ENCODE measurements at places on chromosomes 2 and 18. TPM values are rescaled to one million over a fixed set of nuclear protein-coding genes. Genes with fewer than 3 reads are reported as not detected.

DNA sequence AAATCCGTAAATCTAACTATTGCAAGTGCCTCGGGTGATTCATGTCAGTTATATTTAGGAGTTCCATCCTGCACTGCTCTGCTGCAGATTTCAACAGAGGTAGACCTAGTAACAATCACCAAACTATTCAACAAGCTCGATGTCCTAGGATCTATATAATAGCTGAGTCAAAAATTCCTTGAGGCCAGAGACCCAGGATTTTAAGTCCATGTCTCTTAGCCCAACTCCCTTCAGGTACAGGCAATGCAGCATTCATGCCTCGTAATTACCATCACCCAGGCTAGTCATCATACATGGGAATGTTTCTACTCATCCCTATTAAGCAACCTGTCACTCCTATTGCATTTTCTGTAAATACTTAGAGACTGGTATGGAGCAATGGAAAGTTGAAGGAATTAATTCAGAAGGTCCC lies 729 bp downstream of the TM4SF20 start:
- H3K4me3 ChIP-seq = no peak overlapping the region
- no peaks in the 10 kb centered on the region for H3K27me3 ChIP-seq
- no peaks in the 10 kb centered on the region for H3K36me3 ChIP-seq
- no peak for DNase-seq
- peaks cover 4% of the 10 kb centered on the region for H3K4me1 ChIP-seq
- H3K27ac ChIP-seq = no peak overlapping the region

- no peaks in the 10 kb centered on the region for H3K27me3 ChIP-seq
- H3K36me3 ChIP-seq = peaks cover 9% of the 10 kb centered on the region
- no peak overlapping the region for H3K4me3 ChIP-seq
- no peak for DNase-seq
- H3K4me1 ChIP-seq = no peaks in the 10 kb centered on the region
These were observed 12.7 kb downstream of the OLA1 start for GRCh38 chr2:174235680-174236079.

Gene CHST9
- not detected for polyA plus RNA-seq

Gene PLEKHH2
- polyA plus RNA-seq = 3.1 TPM

Gene TIMM21
- polyA plus RNA-seq = 27.6 TPM

GRCh38 chr2:167271932-167272331 lies 383.7 kb downstream of the XIRP2 start:
- H3K36me3 ChIP-seq = no peaks in the 10 kb centered on the region
- no peak overlapping the region for H3K4me3 ChIP-seq
- no peak overlapping the region for H3K27ac ChIP-seq
- H3K4me1 ChIP-seq = no peaks in the 10 kb centered on the region

DNA sequence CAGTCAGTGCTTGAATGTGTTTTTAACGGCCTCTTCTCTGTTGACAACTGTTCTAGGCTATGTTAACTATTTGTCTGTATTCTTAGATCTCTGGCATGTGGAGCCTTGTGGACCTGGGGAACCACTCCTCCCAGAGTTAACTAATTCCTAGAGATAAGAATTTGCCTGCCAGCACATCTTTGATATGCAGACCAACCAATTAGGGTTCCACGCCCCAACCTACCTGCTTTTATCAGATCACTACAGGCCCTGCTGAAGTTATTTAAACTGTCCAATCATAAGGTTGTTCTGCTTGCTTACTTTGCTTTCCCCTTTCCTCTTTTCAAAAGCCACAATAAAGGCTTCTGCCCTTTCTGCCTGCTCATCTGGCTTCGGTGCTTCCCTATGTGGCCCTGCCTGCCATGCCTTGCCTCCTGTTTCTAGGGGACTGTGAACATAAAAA lies 8.5 kb upstream of the CYBRD1 start:
- H3K27me3 ChIP-seq = no peaks in the 10 kb centered on the region
- H3K27ac ChIP-seq = no peak overlapping the region
- no peak for DNase-seq
- no peaks in the 10 kb centered on the region for H3K4me1 ChIP-seq
- H3K36me3 ChIP-seq = no peaks in the 10 kb centered on the region

DNA sequence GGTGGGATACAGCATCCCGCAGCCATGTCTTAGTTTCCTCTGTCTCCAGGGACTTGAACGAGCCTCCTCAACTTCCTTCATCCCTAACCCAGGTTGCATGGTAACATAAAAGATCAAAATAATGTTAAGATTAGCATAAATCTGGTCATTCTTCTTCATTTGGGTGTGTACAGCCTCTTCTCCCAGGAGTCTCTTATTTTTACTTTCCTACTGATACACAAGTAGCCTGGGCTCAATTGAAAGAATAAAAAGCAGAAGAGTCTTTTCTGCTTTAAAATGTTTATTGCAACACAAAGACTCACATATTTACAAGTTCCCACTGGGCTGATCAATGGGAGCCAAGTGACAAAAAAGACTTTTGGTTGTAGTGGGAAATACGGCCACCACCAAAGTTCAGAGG lies 137.9 kb upstream of the PID1 start:
- no peaks in the 10 kb centered on the region for H3K36me3 ChIP-seq
- H3K4me3 ChIP-seq = no peak overlapping the region
- no peaks in the 10 kb centered on the region for H3K4me1 ChIP-seq
- no peak for DNase-seq
- no peaks in the 10 kb centered on the region for H3K27me3 ChIP-seq

All from SK-N-SH (cell line).